ENCODE measurements at places on chromosomes 3 and 15.

DNA sequence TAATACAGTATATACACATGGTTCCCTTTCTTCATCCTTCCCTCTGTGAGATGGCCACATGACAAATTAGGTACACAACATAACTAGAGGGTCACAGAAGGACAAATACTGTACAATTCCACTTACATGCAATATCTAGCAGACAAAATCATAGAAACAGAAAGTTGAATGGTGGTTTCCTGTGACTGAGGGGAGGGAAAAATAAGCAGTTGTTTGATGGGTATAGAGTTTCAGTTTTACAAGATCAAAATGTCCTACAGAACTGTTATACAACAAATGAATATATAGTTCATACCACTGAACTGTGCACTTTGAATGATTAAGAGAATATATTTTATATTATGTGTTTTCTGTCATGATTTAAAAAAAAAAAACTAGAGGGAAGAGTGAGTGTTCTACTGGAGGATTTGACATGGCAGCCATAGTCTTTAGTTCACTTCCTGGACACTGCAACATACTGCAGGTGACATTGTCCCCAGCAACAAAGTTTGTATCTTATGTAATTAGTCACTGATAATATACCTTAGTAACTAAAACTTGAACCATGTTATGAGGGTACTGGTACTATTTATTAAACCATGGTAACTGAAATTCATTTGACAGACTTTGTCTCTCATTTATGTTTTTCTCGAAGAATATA, 37.2 kb downstream of the CCDC54 start:
- no peak for DNase-seq

- DNase-seq: no peak
Observed at GRCh38 chr3:87122766-87123165, 104.3 kb upstream of the CHMP2B start.

DNA sequence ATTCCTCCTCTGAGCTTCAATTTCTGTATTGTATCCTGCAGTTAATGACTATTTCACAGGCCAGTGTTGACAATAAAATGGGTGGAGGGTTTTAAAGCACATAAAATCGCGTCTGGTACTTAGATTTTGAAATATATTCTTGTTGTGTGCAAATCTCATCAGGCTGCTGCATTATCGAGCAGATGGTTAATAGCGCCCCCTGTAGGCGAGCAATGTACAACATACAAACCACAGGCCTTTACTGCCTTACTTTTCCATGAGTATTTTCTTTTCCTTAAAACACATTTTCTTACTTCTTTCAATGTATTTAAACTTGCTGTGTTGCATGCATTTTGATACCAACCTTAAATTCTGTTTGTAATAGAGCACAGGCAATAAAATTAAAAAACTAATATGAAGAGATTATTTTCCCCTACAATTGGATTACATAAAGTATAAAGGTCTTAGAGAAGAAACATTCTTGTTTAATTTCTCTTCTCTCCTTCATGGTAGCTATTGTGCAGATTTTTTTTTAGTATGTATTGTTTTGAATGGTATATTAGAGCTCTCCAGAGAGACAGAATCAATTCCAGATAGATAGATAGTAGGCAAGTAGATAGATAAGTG, 608.4 kb downstream of the CADM2 start:
- DNase-seq: no peak

DNA sequence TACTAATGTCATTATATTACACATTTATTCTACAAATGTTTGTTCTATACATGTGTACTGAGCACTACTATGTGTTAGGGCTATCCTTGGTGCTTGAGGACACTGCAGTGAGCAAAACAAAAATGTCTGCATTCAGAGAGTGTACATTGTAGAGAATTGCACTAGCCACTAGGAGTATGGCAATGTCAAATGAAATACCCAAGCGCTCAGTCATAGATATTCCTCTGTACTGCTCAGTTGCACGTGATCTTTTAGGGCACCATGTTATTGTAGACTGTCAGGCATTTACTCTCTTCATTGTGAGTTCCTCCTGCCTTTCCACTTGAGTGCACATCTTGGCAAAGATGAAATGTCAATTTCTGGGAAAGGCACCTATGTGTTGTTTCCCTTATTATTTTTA, 36.8 kb downstream of the FNDC3B start:
- no peak for DNase-seq

DNA sequence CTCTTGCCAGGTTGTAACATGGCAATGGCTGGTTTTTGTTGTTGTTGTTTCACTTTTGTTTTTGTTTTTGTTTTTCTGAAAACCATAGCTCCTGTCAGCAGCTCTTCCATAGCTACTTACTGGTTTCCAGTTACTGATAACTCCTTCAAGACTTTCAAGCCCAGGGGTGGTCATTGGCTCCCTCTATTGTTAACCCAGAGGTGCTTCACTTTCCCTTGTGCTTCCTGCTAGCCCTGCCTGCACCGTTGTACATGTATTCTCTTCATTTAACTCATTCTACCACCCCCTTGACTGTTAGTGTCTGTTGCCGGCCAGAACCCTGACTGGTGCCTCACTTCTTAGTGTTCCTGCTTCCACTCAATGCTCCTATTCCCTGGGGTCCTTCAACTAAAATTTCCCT, 4.2 kb upstream of the TRAT1 start:
- no peak for DNase-seq

DNA sequence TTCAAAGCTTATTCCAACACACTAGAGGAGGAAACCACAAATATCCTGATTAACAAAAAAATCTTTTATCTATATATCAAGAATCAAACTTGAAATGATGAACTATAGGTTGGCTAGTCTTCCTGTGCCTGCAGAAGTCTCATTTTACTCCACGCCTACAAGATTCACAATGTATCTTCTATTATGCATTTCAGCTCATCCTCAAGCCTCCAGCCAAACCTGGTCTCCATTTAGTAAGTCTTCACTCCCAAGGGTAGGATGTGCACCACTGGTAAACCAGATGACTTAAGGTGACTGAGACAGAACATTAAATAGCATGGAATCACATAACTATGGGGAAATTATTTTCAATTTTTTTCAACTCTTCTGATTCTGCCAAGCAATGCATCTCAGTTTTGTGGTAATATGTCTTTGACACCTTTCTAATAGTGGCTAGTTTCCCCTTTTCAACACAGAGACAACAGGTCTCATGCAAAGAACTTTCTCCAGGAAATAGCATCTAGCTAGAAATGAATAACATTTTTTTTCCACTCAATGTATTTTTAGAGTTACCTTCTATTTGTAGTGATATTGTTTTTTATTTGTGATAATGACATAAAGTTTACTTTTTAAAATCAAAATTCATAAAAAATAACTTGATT, 166.9 kb downstream of the TNIK start:
- DNase-seq: no peak
